NCI-H774 (cell line): ENCODE measurements at places on chromosomes 13 and 19.

GRCh38 chr19:18211683-18212082, 7.8 kb upstream of the RAB3A start:
- no peak for DNase-seq

- no peak for DNase-seq
Measured at GRCh38 chr19:29697523-29698261, 17.4 kb downstream of the C19orf12 start.

GRCh38 chr13:78770601-78771000, 111.6 kb upstream of the OBI1 start:
- DNase-seq = no peak

DNA sequence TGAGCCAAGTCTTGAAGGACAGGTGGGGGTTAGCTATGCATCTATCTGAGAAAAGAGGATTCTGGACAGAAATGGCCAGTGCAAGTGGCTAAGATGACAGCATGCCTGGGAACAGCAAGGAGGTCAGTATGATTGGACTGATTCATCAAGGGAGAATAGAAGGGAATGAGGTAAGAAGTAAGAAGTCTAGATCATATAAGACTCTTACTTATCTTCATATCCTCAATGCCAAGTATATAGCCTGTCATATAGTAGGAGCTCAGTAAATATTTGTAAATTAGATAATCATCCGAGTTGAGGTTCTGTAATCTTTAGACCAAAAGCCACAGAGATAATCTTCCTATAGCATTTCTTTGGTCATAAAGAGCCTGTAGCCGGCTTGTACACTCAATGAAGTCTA, 103.3 kb upstream of the MLNR start:
- no peak for DNase-seq

- no peak for DNase-seq
Measured at GRCh38 chr13:80454245-80454644, 113.3 kb upstream of the SPRY2 start.

- DNase-seq = no peak
Measured at GRCh38 chr13:75299913-75300862, 181.8 kb downstream of the TBC1D4 start.

- no peak for DNase-seq
Measured at GRCh38 chr13:27966641-27967202, 2.4 kb downstream of the CDX2 start.

DNA sequence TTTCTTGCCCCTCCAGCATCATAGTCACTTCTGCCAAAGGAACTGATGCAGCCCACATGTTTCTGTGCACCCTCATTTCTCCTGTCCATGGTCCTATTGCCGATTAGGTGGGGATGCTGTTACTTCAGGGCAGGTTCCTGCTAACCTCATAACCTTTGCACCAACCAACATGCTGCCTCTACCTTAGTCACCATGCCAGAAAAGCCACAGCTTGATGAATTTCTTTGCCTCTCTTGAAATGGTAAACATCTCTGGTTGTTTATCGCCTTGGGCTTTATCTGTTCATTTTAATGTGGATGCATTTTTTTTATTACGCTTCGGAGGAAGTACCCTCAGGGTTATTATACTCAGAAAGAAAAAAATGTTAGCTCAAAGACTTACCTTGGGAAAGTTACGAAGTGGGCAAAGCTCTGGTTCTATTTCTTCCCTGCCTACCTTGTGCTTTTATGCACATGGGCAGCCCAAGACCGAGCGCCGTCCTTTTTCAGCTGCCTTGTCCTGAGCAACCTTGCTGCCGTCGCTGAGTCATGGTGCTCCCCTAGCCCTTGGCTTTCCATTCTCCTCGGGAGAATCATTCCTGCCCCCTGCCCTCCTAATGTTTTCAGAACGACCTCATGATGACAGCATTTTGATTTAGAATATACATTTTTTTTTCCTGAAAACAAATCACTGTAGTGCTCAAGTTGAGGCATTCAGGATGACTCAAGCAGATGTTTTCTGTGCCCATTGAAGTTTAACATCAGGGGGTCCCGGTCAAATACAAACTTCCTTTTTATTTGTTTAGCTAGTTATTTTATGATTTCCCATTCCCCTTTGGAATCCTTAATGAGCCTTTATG, 280.0 kb downstream of the SHISA2 start:
- no peak for DNase-seq

DNA sequence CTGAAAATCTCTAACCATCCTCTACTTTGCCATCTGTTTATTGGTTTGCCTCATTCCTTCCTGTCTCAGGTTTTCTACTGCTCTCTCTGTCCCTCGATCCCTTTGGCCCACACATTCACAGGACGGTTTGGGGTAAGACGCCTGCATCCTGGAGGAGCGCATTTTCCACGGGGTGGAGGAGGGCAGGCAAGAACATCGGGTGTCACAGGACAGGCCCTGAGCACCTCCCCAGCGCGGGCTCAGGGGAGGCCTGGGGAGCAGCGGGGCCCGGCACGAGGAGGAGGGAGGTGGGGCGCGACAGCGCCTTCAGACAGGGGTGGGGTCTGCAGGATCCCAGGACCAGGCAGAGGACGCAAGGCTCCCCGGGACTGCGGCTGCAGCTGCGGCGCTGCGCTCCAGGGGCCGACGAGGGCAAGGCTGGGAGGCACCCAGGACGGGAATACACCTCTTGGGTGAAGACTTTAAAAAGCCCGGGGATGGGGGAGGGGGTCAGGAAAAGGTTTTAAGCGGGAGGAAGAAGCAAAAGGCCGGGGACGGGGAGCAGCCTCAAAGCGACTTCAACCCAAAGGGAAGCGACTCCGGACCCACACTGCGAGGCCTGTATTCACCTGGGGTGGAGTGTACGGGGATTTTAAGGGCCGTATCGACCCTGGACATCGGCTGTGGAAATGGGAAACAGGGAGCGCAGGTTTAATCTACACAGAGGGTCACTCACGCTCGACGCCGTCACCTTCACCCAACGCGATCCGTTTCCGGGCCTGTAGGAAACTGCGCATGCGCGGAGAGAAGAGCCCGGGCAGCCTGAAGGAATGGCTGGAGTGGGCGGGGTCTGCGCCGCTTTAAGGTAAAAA, at the start of gene ZNF415:
TSS of gene ZNF415 (minus strand) at position 770 of the 851 bp plus-strand sequence. CDS start 10,234 bp downstream, outside the sequence.
- no peak for DNase-seq

DNA sequence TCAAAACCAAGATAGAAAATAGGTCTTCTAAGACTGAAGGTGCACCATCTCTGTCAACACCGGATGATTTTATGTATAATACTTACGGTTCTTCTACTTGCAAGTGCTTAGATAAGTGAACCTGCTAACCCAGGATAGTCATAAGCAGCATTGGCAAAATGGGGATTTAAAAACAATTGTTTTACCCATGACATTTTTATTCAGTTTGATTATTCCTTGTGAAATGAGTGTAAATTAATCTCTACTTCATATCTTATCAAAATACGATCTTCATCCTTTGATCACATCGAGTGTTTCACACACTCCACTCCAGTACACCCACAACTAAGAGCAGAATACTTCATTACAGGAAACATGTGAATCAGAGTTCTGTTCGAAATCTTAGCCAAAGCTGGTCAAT, 23.0 kb upstream of the MTRF1 start:
- no peak for DNase-seq
